K562 (cell line): ENCODE measurements at places on chromosomes 13 and 19.

GRCh38 chr19:10602330-10603083, 15.4 kb upstream of the AP1M2 start:
- peak; percentile 98 for DNase-seq

GRCh38 chr19:36093687-36094086, 17.3 kb upstream of the OVOL3 start:
- DNase-seq, result no peak

DNA sequence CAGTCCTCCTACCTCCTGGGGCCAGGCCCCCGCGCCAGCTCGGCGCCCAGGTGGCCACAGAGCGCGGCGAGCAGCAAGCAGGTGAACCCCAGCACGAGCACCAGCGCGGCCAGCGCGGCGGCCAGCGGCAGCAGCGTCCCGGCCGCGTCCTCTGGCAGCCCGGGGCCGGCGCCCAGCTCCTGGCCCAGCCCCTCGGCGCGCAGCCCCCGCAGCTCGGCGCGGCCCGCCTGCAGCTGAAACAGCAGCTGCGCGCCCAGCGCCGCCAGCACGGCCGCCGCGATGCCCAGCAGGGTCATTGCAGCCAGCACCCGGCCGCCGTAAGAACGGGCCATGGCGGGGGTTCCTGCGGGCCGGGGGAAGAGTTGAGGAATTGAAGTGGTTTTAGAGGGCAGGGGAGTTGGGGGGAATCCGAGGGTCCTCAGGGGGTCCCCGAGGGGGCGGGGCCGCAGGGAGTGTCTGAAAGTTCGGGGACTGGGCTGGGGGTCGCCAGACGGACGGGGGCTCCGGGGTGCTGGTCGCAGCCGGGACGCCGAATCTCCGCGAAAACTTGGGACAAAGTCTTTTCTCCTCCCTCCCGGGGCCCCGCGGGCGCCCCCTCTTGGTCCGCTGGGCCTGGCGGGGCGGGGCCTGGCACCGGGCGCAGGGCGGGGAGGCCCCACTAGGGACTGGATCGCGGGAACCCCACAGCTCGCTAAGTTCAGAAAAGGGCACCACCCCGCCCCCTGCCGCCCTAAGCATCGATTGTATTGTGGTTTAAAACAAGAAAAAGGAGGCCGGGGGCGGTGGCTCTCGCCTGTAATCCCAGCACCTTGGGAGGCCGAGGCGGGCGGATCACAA, at the start of gene TMEM221:
TMEM221 (minus strand) TSS at position 538 of the 837 bp plus-strand sequence; CDS start at position 332, 206 bp downstream.
- DNase-seq, result peak; percentile 65

DNA sequence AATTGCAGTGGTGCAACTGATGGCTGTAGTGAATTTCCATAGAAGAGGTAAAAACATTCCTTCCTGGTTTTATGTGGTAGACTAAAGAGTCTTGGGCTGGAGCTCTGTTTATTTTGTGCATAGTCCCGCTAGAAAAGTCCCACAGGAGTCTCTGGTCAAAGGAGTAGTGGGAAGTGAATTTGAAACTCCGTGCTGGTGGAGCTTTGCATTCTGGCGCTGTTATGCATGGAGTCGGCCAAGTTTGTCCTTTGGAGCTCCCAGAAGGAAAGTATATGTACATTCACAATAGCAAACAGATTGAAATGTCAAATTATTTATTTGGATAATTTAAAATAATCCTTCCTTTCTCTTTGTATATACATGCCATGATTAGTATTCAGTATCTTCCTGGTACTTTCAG, 296.5 kb downstream of the LMO7 start:
- no peak for DNase-seq

- DNase-seq, result no peak
These were observed 58.7 kb upstream of the RGCC start for GRCh38 chr13:41398494-41399170.

DNA sequence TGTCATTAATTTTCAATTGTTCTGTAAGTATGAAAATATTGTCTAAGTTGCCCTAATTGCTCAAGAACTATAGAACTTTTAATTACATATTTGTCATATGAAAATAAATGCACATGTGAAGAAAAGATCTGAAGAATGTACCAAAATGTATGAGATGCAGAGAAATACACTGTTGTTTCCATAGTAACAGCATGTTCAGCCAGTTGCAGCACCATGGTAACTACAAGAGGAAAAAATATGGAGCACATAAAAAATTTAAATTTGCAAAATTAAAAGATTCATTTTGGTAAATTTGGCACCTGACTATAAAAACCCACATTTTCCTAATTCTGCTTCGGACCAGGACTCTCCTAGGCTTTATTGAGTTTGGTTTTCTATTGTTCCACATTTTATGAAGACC, 1170.0 kb upstream of the MIR17HG start:
- DNase-seq, result no peak

GRCh38 chr19:14482172-14482941, 7.2 kb upstream of the PTGER1 start:
- DNase-seq, result no peak

GRCh38 chr13:33139184-33139583, 123.0 kb downstream of the KL start:
- no peak for DNase-seq

- no peak for DNase-seq
These were observed 7.1 kb downstream of the ARGLU1 start for GRCh38 chr13:106560821-106561220.

GRCh38 chr13:93941444-93941843, 538.0 kb downstream of the DCT start:
- no peak for DNase-seq

DNA sequence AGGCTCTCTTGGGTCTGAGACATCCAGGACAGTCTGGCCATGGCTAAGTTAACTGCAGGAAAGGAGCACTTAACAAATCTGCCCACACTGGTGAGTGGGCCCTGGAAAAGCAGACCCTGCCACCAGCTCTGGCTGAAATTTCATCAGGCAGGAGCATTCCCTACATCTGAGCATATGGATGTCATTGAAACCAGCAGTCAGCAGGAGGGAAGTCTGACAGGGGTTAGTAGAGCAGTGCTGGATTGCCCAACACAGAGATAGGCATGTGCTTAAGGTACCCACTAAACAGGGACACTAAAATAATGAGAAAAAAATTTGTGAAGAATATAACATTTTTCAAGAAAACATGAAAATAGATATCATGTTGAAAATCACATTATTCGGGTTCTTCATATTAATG, 13.6 kb upstream of the ACOD1 start:
- DNase-seq, result no peak

DNA sequence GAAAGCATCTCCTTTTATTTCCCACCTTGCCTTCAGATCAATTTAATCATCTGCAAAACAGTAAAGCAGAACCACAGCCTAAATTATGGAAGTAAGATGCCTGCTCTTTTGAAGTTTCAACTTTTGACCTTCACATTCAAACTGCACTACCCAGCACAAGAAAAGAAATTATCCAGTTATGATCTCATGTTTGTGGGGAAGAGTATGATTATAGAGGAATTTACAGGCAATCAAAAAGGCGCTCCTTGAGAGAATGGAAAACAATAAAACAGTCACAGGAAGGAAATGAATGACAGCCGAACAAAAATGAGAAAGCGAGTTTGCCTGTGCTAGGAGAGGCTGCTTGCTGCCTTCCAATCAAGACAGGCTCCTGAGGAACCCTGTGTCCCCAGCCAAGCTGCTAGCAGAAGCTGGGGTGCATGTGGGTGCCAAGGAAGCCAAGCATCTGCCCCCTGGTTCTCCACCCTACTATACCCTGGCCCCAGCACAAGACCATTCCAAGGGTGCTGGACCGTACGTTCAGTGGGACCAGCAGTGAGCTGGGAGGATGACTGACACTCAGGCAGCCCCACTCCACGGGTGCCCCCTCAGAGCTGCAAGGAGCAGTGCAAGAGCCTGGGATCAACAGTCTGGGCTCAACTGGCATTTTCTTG, 47.8 kb downstream of the PEPD start:
- DNase-seq, result no peak

DNA sequence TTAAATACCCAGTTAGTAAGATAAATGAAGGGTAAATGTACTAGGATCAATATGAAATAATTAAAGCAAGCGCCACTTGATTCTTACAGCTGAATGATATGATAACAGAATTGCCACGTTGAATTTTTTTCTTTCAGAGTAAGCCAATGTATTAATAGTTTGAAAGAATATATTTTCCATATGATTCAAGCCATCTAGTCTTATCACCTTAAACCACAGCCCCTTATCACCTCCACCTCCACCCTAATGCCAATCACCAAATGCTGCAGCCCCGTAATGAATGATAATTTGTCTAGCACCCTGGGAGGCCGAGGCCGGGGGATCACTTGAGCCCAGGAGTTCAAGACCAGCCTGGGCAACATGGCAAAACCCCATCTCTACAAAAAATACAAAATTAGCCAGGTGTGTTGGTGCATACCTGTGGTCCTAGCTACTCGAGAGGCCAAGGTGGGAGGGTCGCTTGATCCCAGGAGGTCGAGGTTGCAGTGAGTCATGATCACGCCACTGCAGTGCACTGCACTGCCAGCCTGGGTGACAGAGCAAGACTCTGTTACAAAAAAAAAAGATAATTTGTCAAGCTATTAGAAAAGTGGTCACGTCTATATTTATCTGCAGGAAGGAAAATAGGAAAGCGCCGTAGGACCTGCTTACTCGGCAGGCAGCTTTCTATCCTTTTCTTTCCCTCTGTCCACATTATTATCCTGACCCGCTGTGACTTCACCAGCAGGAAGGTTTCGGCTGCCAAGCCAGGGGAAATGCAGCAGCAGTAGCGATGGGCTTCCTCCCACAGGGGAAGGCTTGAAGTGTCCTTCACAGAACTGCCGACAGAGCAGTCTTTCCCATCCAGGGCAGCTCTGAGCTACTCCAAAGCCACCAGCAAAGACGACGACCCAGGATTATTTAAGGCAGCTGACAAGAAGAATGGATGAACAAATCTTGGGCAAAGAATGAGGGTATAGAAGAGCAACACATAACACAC, 19.7 kb upstream of the CLN5 start:
- no peak for DNase-seq
